ENCODE measurements at places on chromosomes 1 and 21.
A peak's percentile ranks its signal among the peaks of the same experiment; 100 is the strongest.

GRCh38 chr1:119394085-119394484 is 20.9 kb upstream of the HSD3B2 start:
- no peak for DNase-seq

- no peak for DNase-seq
Measured at GRCh38 chr1:30742300-30742962, 15.1 kb downstream of the LAPTM5 start.

GRCh38 chr1:112713466-112714312 is 1.4 kb downstream of the PPM1J start:
- no peak for DNase-seq

DNA sequence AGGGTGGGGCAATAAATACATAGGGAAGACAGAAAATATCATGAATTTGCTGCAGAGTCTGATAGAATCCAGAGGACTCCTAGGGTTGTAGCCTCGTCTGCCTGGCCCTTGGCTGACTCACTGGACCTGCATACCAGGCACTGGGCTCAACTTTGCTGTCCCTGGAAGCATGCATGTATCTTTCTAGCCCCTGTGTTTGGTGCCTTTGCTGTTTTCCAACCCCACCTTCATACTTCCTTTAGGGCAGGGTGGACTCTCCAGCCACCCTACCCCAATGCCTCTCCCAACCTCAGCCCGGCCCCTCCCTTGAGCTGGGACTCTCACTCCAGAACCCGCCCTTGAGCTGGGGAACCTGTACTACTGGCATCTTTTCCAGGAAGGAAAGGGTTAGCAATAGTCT is 1.2 kb downstream of the RAB25 start:
- no peak for DNase-seq

DNA sequence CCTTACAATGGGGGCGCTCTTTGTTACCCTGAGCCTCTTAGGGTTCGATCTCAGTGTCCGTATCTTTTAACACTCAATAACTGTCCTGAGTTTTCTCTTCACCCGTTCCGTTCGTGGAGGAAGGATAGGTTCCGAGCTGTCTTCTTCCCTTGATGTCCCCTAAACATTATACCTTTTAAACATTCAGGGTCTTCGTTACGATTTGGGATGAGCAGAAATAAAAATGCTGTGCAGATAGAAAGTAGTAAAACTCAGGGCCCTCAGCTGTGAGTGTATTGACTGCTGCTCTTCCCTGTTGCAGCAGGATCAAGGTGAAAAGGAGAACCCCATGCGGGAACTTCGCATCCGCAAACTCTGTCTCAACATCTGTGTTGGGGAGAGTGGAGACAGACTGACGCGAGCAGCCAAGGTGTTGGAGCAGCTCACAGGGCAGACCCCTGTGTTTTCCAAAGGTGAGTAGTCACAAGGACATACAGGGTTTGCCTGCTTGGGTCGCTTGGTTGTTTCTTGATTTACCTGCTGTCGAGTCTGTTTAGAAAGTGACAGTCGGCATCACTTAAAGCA is 784 bp downstream of the RPL11 start:
- DNase-seq: no peak

DNA sequence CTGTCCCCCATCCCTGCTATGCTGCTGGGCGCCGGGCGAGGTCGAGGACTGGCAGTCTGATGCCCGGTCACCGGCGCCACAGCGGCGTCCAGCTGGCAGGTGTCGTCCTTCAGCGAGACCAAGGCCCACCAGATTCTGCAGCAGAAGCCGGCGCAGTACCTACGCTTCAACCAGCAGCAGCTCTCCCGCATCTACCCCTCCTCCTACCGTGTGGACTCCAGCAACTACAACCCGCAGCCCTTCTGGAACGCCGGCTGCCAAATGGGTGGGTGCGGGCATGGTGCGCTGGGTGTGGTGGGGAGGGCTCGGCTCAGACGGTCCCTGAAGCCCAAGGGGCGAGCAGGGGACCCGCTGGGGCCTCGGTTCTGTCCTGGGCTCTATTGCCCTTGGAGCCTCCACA is 20.7 kb downstream of the PLCH2 start:
- DNase-seq: no peak

GRCh38 chr1:235852887-235853286 is 13.8 kb downstream of the LYST start:
- no peak for DNase-seq

- no peak for DNase-seq
Measured at GRCh38 chr1:204356997-204357396, 2.7 kb downstream of the PLEKHA6 start.

DNA sequence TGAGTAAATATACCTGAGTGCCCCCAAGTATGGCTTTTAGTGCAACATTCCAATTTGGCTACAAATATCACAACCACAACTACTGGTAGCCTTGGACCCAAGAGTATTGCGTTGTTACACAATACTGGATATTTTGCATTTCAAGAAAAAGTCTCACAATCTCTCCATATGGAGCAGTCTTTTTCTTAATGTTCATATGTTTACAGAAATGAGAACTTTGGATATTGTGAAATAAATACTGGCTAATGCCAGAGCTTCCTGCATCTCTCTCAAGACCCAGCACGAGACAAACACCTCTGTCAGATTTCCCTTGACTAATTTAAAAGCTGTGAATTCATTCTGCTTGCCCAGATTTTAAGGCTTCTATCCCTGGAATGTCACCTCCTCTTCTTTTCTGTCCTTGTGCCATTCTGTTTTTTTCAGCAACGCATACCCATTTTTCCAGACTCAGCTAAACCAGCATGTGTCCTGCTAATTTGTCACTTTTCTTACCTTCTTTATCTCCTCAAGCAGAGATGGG is 136.2 kb upstream of the BACE2 start:
- DNase-seq: no peak

- no peak for DNase-seq
Measured at GRCh38 chr1:36881068-36881405, 153.3 kb downstream of the GRIK3 start.

GRCh38 chr1:178490136-178490535 is 6.6 kb downstream of the CLEC20A start:
- no peak for DNase-seq

DNA sequence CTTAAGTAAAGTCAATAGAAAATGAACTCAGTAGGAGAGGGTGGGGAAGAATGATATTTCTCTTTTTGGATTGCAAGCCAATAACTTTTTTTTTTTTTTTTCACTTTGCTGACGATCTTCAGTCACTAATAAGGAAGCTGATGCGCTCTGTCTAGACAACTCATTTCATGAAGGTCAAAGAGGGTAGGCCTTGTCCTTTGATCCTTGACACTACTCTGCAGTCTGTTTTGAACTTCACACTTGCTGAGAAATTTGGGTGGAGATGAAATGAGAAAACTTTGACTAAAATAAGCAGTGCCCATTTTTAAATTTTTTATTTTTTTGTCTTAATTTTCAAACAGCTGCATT is 20.9 kb upstream of the PLXNA2 start:
- no peak for DNase-seq

- DNase-seq: no peak
Measured at GRCh38 chr21:38945545-38946245, 140.0 kb downstream of the ETS2 start.

DNA sequence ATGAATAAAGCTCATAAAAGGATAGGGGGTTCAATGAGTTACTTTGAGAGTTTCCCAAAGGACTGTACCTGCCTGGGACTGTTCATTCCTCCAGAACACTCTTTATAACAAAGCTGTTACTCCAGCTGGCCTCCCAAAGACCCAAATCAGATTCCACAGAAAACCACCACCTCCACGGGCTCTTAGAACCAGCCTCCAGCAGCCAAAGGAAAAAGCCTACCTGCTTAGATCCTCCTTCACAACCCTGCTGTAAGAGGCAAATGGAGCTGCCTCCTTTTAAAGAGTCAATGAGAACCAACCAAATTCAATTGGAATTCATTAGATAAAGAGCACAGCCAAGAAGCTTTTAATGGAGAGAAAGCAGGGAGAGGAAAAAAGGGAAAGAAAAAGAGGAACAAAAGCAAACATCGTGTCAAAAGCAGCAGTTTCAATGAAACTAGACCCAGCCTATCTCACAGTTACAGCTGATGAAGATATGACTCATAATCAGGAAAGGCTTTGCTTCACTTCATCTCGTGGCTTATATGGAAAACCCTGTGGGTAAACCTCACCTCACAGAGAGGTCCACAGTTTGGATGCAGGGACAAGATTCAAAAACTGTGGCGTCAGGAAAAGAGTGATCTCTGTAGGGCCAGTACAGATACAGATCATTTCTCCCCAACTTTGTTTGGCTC is 27.8 kb upstream of the FMO4 start:
- DNase-seq: no peak

- no peak for DNase-seq
Measured at GRCh38 chr1:236800623-236801022, 5.5 kb downstream of the MTR start.

- no peak for DNase-seq
Measured at GRCh38 chr1:44723496-44724295, 7.3 kb downstream of the RNU5D-1 start.

DNA sequence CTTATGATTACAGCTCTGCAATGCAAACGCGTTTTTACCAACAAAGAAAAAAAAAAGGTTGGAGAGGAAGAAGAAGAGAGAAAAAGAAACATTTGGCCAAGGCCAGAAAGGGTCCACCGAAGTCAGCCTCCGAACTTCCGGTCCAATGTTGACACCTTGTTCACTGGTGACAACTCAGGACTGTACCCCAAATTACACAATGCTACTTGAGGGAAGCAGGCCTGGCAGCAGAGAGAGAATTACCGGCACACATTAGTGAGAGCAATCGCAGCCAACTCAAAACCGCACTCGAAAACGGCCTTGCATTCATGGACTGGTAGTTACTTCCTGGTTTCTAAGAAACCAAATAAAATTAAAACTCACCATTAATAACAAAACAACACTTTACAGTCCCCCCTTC is 652.5 kb downstream of the KIF26B start:
- DNase-seq: no peak

- no peak for DNase-seq
Measured at GRCh38 chr1:208511242-208511860, 267.2 kb upstream of the PLXNA2 start.

GRCh38 chr1:60541831-60542532 is 468.4 kb upstream of the C1orf87 start:
- no peak for DNase-seq

GRCh38 chr1:152188673-152189591 is 29.9 kb upstream of the RPTN start:
- DNase-seq: peak; percentile 67

DNA sequence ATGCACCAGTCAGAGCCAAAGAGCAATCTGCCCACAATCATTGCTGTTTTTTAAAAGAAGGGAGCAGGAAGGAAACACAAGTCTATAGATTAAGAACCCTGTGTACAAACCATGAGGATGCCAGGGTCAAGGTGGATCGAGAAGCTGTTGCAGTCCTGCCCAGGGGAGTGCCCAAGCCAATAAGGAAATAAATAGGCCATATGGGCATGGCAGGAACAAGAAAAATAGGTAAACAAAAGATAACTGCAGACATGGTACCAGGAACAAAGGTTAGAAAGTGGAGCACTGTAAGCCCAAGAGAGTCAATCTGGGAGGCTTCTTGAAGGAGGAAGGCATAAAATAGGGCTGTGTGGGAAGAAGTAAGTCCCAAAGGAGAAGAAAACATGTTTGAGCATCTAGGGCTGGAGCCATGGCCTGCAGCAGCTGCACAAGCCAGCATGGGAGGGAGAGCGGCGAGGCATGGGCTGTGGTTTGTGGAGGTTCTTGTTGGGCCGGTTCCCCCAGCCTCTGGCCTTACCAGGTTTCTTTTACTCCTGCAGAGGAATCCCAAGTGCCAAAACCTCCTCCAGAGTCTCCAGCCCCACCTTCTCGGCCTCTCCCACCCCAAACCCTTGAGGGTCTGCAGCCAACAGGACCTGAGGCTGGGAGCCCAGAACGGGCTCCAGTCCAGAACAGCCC is 13.6 kb downstream of the INAVA start:
- DNase-seq: no peak

- DNase-seq: no peak
Measured at GRCh38 chr1:199042193-199042592, 403.4 kb downstream of the PTPRC start.

GRCh38 chr1:159804924-159805323 is 2.8 kb downstream of the FCRL6 start:
- DNase-seq: no peak

DNA sequence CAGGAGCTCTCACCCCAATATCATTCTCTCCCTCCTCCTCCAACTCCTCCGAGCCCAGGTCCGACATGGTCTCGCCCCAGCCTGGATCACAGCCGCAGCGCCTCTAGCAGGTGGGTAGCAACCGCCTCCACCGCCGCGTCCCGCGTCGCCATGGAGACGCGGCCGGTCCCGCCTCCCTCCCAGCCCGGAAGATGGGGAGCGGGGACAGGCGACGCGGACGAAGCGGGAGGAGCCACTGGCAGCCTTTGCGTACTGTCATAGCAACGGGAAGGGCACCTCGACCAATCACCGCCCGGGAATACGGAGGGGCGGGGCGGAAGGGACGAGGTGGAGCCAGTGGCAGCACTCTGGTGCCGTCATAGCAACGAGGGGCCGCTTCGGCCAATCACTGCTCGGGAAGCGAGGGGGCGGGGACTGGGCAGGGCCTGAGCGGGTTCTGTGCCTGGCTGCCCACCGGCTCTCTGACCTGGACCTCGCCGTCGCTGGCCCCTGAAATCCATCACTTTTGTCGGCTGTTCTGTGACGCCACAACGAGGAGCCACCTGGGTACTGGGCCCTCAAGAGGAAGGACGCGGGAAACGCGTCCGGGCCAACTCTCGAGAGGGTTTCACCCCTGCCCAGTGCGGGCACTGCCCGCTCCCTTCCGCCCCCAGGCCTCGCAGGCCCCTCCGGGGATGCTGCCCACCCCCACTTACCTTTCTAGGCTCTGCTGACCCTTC is at the start of gene RSPH1:
RSPH1 (minus strand) TSS at position 105 of the 719 bp plus-strand sequence; CDS start at position 67, 38 bp downstream.
- DNase-seq: peak; percentile 99

DNA sequence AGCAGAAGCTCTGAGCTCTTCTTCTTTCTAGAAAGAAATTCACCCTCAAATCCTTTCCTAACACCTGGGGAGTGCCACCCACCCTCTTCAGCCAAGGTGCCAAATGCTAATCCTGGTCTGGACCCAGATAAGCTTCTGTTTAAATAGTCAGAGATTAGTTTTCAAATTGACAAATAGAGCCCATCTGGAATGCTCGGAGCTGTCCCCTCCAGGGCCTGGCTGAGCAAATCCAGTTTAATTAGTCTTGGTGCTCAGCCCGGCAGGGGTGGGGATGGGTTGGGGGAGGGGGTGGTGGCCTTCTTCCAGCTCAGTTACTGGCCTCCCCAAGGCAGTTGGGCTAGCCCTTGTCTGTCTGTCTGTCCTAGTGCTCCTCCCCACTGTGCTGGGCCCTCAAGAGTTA is 269.5 kb downstream of the GRIK3 start:
- DNase-seq: no peak

DNA sequence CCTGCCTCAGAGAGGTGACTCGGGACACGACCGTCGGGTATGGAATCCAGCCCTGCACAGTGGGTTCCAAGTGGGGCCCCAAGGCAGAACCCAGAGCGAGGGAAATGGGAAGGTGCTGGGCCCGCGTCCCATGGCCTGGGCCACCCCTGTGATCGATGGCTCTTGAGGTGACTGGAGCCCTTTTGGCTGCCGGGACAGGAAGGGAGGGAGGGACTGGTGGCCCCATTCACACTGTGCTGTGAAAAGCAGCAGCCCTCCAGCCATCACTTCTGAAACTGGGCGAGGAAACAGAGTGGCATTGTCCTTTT is 110.4 kb upstream of the IFFO2 start:
- DNase-seq: no peak
